ENCODE measurements at places on chromosomes 5 and 9.
A peak's percentile ranks its signal among the peaks of the same experiment; 100 is the strongest.

DNA sequence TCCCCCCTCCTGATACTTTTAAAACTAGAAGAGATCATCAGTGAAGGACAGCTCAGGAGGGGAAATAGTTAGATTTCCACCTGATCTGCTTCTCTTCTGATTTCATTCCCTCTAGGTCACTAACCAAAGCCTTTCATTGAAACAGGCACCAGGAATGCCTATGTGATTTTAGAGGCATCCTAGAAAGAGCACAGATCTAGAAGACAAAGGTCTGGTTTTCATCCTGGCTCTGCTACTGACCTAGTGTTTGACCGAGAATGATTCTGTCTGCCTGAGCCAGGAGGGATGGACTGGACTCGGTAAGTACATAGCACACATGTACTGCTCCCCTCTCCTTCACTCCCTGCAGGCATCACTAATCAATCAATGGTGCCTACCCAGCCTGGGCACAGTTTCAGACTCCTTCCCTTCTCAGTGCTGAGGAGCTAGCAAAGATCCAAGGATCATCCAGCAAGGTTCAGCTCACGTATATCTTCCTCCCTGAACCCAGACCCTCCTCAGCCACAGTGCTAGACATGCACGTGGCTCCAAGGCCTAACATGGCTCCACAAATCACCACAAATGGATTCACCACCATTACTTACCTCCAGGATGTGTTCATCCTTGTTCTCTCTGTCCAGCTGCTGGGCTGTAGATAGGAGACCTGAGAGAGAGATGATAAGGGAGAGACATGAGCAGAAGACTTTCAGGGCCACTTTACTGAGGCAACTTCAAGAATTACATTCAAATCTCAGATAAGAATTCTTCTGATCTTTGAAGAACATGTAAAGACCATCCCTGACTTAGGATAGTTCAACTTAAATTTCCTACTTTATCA lies 35.2 kb downstream of the FAT2 start:
- no peak for DNase-seq

DNA sequence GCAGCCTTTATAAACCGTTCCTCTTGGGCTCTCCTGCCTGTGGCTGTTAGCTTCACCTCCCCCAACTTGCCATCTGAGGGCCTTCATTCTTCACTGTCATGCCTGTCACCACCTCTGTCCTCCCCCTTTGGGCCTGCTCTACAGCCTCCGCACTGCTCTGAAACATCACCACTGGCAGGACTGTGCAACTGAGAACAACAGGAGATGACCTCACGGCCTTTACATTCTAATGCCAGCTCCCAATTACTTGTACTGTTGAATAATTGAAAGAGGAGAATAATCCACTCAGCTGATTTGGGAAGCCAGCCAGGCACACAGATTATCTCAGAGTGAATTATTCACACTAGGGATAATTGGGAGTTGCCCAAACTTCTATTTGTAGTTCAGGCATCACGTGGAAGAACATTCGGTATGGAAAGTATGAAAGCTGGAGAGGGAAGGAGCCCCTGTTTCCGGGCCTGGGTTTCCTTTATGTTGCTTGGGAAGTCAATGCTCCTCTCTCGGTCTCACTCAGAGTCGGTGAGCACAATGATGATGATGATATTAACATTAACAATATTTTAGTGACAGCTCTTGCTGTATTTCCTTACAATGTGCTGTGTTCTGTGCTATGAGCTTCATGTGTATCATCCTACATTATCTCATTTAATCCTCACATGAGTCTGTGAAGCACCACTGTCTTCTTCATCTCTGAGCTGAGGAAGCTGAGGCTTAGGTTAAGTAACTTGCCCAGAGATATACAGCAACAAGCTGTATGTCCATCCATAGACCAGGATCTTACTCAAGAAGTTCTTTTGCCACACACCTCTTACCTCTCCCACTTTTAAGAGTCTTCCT lies 99.3 kb upstream of the LRRTM2 start:
- no peak for DNase-seq

DNA sequence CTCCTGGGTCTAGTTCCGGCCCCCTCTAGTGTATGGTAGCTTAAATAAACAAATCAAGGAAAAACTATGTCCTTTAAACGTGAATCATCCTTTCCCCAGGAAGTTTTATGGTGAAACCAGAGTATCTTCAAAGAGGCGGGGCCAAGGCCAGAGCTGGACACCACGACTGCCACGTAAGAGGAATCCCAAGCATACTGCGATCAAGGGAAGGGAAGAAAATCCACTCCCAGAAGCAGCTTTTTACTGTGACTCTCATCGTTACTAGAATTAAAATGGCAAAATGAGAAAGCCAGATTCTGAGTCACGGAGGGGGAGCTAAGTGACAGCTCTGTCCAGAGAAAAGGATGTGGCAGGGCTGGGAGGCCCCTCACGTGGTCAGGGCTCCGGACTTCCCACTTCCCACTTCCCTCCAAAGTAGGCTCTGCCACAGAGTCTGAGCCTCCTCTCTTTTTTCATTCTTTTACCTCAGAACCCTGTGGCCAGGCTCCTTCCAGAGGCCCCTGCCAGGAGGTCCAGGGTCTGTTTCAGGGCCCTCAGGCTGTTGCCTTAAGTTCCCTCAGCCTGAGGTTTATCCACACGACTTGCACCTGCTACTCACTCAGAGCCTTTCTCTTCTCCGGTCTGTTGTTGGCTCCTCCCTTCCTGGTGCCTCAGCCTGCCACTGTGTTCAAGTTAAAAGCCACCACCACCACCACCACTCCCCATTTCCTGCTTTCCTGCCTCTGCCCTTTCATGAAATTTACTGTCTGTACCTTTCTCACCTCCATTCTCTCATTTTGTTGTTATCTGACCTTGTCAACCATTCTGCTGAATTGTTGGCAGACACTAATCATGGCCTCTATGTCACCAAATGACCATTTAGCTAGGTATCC lies 1.4 kb upstream of the GLRX start:
- peak; percentile 30 for DNase-seq

DNA sequence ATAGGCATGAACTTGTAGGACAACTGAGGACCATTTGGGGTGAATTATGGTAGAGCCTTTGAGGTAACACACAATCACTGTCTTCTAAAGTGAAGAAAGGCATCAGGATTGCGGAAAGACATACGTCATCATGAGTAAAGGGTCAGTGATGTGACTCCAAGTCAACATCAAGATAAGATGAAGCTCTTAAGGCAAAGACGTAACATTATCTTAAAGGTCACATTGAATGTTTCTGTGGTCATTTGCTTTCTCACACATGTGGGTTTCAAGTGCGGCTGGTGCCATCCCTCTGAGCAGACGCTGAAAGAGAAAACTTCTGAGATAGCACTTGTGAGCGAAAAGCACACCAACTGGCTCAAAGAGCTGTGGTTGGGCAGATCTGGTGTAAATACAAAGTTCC lies 63.3 kb upstream of the GRAMD2B start:
- no peak for DNase-seq

DNA sequence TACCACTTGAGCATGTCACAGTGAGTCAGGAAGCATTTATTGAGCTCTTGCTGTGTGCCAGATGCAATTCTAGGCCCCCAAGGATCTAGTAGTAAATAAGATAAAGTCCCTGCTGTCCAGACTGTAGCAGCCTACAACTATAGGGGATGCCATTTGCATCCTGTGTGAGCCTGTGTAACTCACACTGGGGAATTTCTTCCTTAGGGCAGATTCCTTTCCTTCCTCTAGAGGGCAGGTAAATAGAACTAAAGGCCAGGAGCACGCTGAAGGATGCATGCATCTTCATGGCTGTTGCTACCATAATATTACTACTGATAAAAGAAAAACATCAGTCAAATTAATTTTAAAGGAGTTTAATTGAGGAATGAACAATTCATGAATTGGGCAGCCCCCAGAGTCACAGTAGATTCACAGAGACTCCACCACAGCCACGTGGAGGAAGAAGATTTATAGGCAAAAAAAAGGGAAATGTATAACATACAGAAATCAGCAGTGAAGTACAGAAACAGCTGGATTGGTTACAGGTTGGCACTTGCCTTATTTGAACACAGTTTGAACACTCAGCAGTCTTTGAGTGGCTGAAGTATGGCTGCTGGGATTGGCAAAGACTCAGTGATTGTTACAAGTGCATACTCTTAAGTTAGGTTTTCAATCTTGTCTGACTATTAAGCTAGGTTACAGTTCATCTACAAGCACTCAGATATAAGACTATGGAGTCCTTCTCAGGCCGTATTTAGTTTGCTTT lies 98.9 kb downstream of the ACTL7B start:
- DNase-seq = no peak

- DNase-seq = no peak
Measured at GRCh38 chr9:76310577-76310976, 83.6 kb downstream of the RFK start.

DNA sequence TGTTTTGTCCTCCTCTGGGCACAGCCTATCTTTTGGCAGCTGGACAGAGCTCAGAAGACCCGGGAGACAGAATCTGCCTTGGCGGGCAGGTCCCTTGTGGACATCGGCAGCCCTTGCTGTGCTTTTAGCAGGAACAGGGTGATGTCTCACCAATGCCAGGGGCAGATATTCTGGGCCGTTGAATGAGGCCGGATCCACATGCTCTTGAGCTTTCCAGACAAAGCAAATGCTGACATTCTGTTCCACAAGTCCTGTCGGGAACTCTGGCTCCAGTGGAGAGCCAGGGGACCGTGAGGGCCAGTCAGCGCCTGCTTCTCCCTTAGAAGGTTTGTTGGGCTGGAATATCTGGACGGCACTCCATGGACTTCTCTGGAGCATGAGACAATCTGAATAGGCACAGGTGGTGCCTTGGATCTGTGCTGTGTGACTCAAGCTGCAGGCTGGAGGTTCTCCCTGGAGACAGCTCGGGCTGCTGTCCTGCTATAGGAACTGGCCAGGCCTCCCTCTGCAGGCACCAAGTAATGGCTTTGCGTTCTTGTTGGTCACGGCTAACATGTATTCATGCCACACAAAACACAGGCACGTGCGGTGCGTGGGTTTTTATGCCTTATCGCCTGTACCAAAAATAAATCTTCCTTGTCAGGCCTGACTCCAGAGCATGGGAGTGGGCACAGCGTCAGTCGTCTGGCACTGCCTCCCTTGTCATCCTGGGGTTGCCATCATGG lies 80.3 kb downstream of the GADD45G start:
- DNase-seq = no peak

DNA sequence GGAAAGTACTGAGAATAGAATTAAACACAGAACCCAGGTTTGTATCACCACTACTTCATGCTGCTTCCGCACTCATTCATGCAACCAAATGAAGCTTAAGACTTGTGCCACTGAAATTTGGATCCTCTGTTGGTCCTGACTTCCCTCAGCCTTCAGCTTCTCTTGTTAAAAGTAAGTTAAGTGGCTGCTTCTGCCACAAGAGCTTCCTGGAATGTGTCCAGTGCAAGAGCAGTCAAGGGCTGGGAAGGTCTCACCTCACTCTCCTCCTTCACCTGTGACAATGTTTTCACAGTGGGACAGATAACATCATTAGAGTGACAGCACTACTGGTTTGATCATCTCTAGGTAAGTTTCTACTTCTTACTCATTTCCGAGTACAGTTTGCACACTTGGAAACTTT lies 7.9 kb downstream of the SNCAIP start:
- DNase-seq = no peak

DNA sequence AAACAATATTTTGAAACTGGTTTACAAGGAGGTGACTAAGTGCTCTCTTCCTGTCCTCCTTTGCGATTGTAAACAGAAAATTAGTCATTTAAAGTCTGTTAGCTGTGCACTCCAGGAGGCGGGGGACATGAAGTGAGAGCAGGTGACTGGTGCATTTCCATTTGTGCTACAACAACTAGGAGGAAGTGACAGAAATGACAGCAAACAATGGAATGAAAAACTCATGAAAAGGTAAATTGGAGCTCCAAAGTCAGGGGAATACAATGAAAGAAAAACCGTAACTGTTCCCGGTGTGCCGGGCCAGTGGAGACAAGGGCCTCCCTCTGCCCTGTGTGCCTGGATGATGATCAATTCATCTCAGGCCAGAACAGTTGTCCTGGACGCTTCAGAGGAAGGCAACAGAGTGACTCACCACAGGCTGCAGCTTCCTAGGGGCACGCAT lies 439.9 kb downstream of the GADD45G start:
- DNase-seq = no peak

GRCh38 chr5:143118222-143118621 lies 285.3 kb downstream of the NR3C1 start:
- DNase-seq = no peak

DNA sequence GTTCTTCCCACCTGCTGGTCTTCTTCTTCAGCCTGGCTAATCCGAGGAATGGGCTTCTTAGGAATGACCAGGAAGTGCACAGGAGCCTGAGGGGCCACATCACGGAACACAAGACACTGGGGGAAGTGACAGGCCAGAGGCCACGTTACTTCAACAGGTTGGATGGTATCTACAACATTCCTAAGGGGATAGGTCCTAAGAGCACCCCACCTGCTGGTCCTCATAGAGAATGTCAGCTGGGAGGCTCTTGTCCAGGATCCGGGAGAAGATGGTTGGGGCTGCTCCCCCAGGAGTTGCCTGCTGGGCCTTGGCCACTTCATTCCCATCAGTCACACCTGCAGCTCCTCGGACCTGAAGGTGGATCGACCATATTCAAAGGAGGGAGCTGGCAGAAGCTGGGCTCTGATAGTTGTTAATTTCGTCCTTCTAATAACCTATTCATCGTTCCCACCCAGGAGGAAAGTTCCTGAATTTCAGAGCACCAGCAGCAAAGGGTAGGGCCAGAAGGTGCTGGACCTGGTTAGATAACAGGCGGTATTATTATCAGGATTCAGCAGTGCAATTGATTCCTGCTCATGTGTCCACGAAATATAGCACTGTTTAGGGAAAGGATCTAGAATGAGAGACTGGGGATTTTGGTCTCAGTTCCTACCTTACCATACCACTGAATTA lies 1.3 kb downstream of the HINT2 start:
- no peak for DNase-seq

DNA sequence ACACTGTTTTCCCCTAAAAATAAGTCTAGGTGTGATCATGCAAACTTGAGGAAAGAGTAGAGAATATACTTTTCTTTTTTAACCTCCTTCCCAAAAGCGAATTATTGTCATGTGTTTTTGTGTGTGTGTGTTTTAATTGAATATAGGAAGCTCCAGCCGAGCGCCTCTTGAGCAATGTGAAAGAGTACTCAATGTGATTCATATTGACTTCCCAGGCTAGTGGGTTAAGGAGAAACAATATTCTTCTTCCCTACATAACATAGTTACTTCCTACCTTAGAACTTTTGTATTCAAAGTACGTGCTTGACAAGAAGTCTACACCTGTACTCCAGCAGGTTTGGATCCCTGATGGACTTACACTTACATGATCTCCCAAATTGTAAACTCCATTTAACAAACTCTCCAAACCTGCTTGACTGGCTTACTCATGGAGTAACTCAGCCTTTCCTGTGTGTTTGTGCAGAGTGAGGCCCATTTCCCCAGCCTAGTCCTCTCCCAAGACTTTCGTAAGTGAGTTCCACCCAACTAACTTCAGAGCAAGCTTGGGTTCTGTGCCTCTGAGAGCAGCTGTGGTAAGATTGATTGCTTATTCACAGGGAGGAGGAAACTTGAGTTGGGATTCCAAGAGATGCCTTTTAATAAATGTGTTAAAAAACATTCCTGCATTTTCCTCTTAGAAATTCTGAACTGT lies 9.3 kb downstream of the SLC28A3 start:
- DNase-seq = no peak

GRCh38 chr9:137710704-137711103 lies 91.9 kb downstream of the EHMT1 start:
- no peak for DNase-seq

GRCh38 chr5:99176186-99176585 lies 247.4 kb upstream of the CHD1 start:
- DNase-seq = no peak
